ENCODE measurements at places on chromosomes 1 and 21. TPM values are rescaled to one million over a fixed set of nuclear protein-coding genes. Genes with fewer than 3 reads are reported as not detected.

- no peak for DNase-seq
Measured at GRCh38 chr21:35475762-35476161, 426.7 kb upstream of the RUNX1 start.

GRCh38 chr1:235579891-235580290 lies 69.7 kb downstream of the GNG4 start:
- DNase-seq: no peak

DNA sequence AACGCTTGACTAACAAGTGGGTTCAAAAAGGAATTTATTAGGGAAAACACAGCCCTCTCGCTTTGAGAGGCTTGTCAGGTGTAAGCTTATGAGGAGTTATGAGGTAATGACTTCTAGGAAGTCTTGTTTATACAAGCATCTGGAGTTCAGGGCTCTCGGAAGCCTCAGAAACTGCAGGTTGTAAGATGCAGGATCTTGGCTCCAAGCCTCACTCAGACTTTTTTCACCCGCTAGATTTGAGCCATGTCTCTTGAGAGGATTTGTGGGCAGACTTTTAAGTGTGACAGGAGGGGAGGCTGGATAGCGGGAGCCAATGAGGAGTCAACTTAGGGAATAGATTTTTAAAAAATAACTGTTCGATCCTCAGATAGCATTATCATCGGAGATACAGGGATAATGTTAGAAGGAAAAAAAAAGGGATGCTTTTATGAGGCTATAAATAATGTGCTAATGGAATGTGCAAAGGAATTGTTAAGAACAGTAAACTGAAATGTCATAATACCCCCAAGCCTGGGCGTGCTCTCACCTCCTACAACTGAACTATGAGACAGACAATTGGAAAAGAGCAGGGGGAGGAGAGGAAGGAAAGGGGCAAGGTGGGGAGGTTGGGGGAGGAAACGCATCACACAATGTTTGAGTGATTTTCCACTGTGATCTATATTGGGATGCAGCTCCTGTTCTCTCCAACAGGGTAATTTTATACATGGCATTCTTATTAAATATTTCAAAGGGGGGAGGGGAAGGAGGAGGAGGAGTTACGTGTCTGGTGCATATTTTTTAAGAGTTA lies 107.4 kb upstream of the ESRRG start:
- no peak for DNase-seq

- DNase-seq: no peak
Measured at GRCh38 chr1:170864876-170865538, 70.3 kb upstream of the MROH9 start.

- no peak for DNase-seq
Measured at GRCh38 chr1:54585181-54586066, 37.4 kb downstream of the ACOT11 start.

DNA sequence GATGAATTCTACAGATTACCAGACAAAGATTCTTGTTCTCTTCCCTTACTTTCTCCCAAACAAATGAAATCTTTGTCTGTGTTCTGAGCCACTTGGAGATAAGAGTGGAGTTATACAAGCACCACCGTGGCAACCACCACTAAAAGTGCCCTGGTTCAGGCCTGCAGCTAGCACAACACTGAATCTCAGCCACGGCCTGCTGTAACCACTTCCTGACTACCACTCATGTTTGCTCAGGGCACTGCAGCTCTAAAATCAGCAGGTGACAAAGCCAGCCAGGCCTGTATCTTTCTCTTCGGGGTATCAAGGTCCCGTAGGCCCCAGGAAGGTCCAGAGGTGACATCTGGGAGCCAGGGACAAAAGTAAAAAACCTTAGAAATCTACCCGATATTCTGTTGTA lies 3.2 kb upstream of the OR2T6 start:
- no peak for DNase-seq

GRCh38 chr21:36688324-36688723 lies 10.6 kb upstream of the SIM2 start:
- DNase-seq: no peak

The REG4 gene
- total RNA-seq: not detected

DNA sequence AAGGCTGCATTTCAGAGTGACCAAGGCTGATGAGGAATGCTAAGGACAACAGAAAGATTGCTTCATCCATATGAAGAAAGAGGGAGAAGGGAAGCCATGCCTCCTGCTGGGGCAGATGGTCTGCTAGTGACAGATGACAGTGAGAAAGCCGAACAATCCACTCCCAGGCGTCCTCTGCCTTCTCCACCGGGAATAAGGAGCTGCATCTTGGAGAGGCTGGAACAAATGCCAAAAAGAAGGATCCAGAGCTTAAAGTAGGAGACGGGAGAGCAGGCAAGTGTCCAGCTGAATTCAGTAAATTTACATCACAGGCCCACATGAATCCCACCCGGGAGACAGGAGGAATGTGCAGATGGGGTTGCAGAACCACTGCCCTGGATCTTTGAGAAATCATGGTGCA lies 33.4 kb downstream of the DDX20 start:
- peak; percentile 46 for DNase-seq

The GPR52 gene
- total RNA-seq: 7.3 TPM

DNA sequence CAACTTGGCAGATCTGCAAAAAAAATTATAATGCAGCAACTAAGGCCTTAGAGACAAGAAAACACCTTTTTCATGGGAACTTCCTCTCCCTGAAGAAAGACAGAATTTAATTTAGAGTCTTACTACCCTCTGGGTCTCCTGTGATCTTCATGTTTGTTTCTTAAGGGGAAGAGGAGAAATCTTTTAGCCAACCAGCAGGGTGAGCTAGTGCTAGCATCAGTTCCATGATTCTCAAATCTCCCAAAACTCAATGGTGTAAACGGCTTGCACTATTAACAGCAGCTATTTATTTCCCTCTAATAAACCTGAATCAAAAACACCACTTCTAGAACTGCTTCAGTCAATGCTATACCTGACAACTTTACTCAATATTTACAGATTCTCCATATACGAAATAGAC lies 3.8 kb downstream of the ZNF644 start:
- DNase-seq: no peak

DNA sequence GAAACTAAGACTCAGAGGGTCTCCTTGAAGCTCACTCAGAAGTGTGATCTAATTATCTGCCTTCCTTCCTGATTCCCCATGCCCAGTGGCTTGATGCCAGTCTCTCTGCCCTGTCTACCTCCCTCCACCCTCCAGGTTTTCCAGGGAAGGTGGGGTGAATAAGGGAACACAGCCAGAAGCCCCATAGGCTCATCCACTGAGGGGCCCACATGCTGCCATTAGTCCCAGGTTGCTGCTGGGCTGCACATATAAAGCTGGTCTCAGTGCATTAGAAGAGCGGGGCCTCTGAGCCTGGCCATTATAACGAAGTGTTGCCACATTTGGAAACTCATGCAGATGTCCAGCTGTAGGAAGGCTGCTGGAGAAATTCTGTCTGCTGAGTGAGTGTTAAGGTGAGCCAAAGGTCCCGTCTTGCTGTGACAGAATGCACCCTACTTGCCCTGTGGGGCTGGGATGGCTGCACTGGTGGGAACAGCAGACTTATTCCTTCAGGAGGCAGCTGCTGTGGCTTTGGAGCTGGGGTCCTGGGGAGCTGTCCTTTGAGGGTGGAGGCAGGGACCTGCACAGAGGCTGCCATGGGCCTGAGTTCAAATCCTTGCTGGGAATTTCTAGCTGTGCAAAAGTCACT lies 2.9 kb downstream of the ADORA1 start:
- no peak for DNase-seq

GRCh38 chr1:70265946-70266345 lies 44.8 kb downstream of the SRSF11 start:
- DNase-seq: no peak

GRCh38 chr1:212225416-212225815 lies 59.8 kb upstream of the PPP2R5A start:
- DNase-seq: no peak

GRCh38 chr1:224486801-224487583 lies 52.4 kb upstream of the WDR26 start:
- no peak for DNase-seq

The KIF14 gene
- 4.8 TPM for total RNA-seq

The IL20 gene
- total RNA-seq: not detected

The ALG6 gene
- total RNA-seq: 49.4 TPM

- no peak for DNase-seq
Measured at GRCh38 chr1:247115141-247115510, 11.0 kb upstream of the ZNF669 start.

- peak; percentile 23 for DNase-seq
Measured at GRCh38 chr1:224433701-224434672, 610 bp downstream of the WDR26 start.

DNA sequence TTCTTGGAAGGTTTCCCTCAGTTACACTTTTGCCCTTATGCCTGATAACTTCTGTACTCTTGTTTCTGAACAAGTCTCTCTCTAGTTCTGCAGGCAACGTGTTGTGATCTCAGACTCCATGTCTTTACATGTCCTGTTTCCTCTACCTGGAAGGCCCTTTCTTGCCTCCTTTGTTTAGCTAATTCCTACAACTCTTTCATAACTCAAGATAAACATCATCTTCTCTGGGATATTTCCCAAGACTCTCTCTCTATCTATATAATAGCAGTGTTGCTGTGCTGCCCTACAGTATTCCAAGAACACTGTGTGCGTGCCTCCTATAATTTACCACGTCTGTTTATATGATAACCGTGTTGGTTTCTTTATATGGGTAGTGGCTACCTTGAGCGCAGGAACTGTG lies 47.8 kb downstream of the CHRM3 start:
- DNase-seq: no peak

GRCh38 chr1:247373721-247374141 lies 42.1 kb upstream of the ZNF496 start:
- peak; percentile 22 for DNase-seq

The TMEM269 gene
- total RNA-seq: 0.64 TPM

- no peak for DNase-seq
Measured at GRCh38 chr1:85289207-85289847, 12.9 kb upstream of the BCL10 start.

- no peak for DNase-seq
Measured at GRCh38 chr1:31640964-31641363, 3.7 kb downstream of the PEF1 start.

The GBP5 gene
- not detected for total RNA-seq

DNA sequence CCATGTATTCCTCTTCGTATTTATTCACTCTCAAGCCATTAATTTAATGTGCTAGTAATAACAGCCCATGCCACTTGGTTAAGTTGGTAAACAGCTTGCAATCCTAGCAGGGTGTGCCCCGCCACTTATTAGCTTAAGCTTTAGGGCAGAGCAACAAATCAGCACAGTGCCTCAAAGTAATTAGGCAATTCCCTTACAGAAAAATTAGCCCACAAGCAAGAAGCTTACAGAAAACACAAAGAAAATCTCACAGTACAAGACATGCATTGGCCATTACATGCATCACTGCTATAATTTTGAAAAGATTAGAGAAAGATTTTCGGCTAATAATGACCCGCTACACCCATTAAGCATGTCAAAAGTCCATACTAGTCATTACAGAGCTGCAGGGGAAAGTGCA lies 47.6 kb downstream of the TGFB2 start:
- no peak for DNase-seq

DNA sequence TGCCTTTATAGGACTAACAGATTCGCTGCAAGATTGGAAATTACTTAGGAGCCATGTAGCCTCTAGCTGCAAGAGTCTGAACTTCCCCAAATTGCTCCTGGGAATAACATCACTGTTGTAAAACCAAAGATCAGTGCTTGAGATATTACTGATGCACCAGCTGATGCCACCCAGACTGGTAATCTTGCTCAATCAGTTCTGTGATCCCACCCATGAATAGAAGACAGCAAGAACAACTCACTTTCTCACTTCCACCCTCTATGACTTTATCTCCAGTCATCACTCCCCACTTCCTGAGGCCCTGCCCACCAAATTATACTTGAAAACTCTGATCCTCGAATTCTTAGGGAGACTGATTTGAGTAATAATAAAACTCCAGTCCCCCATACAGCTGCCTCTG lies 1011.1 kb downstream of the PLA2G4A start:
- DNase-seq: no peak

DNA sequence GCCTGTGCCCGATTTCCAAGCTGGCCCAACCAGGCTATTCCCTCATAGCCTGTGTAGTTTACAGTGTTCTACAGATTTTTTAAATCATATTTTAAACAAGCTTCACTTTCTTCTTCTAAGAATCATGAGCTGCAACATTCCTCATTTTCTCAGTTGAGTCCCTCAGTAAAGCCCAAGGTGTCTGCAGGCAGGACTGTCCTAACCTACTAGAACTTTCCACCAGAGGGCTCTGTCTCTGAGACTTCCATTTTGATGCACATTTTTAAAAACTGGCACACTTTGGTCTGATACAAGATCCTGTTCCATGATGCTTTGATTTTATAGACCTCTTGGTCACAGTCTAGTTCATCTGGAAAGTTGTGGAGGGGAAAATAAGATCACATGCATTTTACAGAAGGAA lies 21.6 kb upstream of the SLAMF6 start:
- peak; percentile 53 for DNase-seq

The DCDC2B gene
- not detected for total RNA-seq

DNA sequence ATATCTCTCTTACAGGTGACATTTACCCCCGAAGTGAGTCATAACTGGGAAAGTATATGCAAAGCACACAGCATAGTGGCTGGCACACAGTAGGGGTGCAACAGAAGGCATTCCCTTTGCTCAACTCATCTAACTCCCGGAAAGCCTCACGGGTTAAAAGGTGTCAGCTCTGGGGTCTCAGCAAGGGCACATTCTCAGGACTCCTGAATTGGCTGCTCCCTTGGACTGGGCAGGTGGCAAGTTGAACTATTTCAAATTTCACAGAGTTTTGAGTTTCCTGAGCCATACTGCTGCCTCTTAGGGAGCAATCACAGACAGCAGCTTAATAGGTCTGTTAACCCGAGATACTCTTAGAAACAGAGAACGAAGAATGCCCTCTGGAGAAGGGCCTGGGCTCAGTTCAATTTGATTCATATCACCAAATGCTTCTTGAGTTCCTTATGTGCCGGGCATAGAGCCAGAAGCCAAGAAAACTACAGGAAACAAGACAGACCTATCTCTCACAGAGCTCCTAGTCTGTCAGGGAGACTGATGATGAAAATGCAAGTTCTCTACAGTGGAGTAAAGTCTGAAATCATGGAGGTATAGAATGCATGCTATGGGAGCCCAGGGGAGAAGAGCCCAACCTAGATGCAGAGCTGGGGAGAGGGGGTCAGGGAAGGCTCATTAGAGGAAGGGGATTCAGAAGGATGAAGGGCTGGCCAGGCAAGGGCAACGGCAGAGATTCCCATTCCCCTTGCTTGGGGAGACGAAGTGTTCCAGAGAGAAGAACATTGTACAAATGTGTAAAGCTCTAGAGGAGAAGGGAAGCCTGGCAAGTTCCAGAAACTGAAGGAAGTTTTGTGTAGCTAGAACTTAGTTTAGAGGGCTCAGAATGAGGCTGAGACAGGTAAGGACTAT lies 143.9 kb upstream of the HMGB4 start:
- DNase-seq: no peak

All from cerebellum (tissue), 4 donors.